ENCODE measurements at places on chromosomes 11 and 22.

- DNase-seq = no peak
These were observed 181.6 kb upstream of the POU2AF2 start for GRCh38 chr11:111063726-111064517.

GRCh38 chr11:94602430-94603372 lies 35.5 kb downstream of the PIWIL4 start:
- no peak for DNase-seq

DNA sequence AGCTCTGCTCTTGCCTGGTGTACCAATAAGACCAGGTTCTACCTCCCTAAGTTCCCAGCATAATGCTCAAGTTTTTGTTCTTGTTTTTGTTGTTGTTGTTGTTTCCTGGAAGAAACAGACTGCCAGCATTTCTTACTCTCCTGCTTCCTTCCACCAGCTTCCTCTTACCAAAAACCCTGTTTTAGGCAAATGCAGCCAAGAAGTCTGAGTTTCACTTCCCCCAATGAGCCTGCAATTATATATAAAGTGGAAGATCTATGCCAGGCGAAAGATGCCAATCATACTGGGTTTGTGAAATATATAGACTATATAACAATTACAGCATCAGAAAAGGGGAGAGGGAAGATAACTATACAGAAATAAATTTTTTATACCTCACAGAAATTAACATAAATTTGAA lies 931.5 kb upstream of the FAT3 start:
- DNase-seq = no peak

- no peak for DNase-seq
These were observed 626 bp downstream of the TRIM22 start for GRCh38 chr11:5690216-5690615.

- DNase-seq = no peak
These were observed 81.8 kb downstream of the DGCR2 start for GRCh38 chr22:19040391-19040861.

GRCh38 chr11:29019960-29020683 lies 911.9 kb downstream of the METTL15 start:
- no peak for DNase-seq

DNA sequence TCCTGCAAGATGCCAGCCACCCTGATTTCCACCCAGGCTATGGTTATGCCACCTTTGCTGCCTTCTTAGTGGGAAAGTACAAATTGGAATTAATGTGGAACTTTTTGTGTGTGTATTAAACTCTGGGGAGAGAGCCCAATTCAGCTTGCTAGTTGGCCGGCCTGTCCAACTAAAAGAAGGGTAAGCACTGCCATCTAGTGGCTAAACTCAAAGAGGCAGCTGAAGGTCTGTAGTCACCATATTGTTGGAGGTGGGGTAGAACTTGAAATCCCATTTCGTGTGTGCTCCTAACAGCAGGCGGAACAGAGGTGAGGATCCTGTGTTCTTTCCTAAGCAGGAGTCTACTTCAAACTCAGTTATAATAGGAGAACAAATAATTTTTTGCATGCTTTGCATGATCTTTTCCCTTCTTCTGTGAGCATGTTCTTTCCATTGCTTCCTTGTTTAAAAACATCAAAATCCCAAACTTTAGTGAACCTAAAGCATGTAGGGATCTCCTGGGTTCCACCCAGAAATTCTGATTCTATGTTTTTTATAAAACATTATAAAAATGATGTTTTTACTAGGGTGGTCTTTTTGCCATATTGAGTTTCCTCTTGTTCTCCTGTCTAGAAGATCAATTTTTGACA lies 138.8 kb upstream of the SORL1-AS1 start:
- DNase-seq = peak; percentile 82

DNA sequence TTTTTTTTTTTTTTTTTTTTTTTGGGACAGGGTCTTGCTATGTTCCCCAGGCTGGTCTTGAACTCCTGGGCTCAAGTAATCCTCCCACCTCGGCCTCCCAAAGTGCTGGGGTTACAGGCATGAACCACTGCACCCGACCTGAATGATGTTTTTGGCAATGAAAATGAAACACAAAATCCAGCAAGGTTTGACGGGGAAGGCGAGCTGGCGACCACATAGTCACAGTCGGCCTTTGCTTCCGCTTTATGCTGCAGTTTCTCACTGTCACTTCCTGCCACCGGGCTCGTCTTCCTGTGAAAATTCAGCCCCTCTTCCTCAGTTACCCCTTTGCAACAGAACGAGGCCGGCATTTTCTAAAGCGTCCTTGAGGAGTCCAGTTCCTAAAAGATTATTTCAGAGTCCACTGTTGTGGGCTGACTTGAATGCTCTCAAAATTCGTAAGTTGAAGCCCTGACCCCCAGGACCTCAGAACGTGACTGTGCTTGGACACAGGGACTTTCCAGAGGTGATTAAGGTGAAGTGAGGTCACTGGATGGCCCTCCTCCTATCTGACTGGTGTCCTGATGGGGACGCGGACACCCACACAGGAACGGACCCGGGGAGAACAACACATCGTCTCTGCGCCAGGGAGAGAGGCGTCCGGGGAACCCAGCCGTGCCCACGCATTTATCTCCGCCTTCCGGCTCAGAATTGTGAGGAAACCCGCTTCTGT lies 2.9 kb upstream of the BID start:
- DNase-seq = no peak

DNA sequence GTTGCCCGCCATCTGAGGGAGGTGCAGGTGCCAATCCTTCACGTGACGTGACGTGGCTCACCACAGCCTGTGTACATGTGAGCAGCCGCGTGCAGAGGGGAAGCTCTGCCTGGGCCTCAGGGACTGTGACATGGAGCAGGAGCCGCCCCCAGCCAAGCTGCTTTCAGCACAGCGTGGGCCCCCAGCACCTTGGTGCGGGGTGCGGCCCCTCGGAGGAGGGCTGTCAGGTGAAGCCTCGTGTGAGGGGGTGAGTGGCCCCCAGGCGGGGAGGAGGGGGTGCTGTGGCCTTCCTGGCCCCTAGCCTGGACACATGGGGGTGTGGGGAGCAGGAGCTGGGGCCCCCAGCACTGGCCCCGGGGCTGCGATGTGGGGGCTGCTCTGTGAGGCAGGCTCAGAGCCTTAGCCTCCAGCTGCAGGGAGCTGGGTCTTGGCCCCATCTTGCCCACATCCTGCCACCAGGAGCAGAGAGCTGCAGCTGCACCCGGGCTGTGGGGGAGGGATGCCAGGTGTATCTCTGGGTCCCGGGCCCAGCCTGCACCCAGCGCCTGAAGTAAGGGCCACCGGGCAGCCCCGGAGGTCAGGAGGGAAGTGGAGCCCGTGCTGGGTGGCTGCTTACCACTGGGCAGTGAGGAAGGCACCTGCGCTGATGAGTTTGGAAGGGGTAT lies at the start of gene ADORA2A:
ADORA2A (plus strand) TSS at position 100 of the 665 bp plus-strand sequence. CDS start 5,806 bp downstream, outside the sequence.
- DNase-seq = no peak

- peak; percentile 37 for DNase-seq
These were observed at the start of gene STX3 for GRCh38 chr11:59754859-59755700. TSS of gene STX3 (plus strand) at chr11:59755376. CDS start at chr11:59755606, 230 bp downstream.

- no peak for DNase-seq
These were observed 3.3 kb upstream of the TRIM29 start for GRCh38 chr11:120141113-120141767.

- DNase-seq = peak; percentile 9
These were observed 23.2 kb downstream of the CAPN1 start for GRCh38 chr11:65204646-65205601.

- DNase-seq = no peak
These were observed 528 bp downstream of the FIBP start for GRCh38 chr11:65887723-65888162.

DNA sequence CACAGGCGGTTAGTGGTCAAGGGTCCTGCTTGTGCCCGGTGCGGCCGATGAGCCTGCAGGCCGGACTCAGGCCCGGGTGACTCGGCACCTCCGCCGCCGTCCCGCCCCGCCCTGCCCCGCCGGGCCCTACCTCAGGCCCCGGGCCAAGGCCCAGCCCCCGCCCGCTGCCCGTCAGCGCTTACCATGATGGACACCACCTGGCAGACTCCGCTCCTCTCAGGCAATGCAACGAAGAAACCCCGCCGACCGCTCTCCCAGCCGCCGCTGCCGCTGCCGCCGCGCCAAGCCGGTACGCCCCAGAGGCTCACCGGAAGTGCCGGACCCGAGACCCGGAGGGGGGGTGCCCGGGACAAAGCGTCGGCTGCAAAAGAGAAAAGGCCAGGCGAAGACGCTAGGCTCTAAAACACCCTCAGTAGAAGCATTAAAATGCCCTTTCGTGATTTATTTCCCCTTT lies at the start of gene UFD1:
UFD1 (minus strand) TSS at position 293 of the 454 bp plus-strand sequence; CDS start at position 185, 108 bp downstream.
- peak; percentile 95 for DNase-seq

DNA sequence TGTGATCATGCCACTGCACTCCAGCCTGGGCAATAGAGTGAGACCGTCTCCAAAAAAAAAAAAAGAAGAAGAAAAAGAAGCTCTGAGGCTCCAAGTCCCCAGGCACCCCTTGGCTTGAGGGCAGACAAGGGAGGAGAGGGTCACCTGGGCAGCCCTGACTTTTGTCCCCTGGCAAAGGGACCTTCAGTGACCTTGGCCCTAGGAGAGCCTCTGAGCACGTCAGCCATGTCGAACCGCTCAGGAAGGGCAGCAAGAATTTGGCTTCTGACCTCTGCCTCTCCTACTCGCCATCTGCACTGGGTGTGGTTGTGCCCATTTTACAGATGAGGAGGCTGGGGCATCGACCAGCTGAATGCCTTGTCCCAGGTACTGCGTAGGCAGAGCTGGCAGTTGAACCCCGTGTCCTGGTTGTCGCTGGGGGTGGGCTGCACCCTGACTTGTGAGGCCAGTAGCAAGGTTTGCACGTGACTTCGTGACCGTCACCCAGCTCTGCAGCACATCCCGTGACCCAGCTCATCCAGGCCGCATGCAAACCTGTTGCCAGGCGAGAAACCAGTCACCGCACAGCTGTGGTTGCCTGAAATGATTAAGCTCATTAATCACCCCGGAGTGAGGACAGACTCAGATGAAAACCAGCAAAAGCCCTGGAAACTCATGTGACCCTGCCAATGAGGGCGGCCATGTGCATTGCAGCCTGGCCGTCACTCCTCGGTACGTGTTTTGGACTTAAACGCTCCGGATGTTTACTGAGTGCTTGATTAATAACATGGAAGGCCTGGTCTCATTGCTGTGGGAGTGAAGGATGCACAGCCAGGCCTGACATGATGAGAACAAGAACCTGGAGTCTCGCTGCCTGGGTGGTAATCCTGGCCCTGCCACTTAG lies 47.7 kb upstream of the PPP6R3 start:
- DNase-seq = no peak

DNA sequence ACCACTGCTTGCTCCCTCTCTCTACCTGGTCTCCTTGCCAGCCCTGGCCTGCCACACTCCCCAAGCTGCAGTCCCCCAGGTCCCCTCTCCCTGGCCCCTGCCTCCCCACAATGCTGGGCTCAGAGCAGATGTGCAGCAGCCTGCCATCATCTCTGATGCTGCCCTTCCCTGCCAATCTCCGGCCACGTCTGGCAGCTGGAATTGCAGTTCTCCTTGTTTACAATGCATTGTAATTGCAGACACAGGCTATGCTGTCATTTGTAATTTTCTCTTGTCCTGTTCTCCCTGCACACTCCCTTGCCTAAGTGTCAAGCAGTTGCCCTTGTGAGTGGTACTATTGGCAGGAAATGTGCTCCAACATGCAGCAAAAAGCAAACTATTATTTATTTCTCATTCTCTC lies 222.3 kb downstream of the NTM start:
- DNase-seq = no peak

DNA sequence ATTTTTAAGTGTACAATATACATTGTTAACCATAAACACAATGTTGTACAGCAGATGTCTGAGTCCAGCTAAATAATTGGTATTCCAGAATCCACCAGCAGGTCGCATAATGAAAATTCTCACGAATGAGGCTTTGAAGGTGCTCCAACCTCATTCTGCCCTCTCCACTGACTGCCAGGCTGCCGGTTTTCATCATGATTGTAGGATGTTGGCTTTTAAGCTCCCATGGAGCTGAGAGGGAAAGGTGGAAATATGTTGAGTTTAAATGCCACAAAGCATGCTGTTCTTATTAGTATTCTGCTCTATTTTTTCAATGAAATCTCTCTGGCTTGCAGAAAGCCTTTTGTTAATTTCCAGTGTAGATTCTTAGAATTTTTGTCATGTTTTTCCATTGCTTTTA lies 337.2 kb upstream of the DDI1 start:
- DNase-seq = no peak

DNA sequence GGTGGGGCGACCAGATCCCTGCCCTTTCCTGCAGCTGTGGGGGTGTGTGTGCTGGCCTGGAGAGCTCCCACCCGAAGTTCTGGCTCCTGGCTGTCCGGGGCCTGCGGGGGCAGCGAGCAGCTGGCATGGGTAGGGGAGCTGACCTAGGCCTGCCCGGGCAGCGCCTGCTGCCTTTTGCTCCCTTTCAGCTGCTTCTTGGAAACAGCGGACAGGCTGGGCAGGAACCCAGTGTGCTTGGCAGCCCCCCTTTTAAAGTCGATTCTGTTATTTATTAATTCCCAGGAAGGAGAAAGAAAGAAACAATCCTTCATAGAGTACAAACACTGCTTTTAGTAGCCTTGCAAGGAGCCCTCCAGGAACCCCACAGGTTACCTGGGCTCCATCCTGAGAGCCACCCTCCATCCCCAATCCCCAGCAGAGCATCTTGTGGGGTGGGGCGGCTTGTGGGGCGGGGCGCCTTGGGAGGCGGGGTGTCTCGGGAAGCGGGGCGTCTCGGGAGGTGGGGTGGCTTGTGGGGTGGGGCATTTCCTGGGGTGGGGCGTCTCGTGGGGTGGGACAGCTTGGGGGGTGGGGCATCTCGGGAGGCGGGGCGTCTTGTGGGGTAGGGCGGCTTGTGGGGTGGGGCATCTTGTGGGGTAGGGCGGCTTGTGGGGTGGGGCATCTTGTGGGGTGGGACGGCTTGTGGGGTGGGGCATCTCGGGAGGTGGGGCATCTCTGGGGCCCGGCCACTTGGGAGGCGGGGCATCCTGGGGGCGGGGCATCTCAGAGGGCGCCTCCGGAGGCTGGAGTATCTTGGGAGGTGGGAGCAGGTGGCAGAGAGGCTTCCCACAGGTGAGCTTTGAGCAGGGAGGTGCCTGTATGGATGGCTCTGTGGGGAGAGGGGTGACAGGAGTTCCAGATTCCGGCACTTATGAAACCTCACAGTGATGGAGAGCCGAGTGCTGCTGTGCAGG lies 7.0 kb downstream of the CD81 start:
- DNase-seq = no peak

DNA sequence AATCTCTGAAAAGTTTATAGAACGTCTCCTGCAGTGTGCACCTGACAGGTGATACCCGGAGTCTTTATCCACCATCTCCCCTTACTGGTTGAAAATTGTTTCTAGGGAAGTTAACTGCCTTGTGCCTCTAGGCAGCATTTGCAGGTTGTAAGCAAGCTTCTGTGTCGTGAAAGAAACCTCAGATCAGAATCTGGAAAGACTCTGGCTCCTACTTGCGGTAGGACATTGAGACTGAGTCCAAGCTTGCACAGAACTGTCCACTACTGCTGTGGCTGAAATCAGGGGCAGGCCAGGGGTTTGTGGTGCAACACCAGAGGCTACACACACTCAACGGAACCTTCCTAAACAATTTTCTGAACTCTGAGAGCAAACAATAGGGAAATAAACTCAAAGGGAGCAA lies 34.8 kb upstream of the MYOD1 start:
- no peak for DNase-seq

DNA sequence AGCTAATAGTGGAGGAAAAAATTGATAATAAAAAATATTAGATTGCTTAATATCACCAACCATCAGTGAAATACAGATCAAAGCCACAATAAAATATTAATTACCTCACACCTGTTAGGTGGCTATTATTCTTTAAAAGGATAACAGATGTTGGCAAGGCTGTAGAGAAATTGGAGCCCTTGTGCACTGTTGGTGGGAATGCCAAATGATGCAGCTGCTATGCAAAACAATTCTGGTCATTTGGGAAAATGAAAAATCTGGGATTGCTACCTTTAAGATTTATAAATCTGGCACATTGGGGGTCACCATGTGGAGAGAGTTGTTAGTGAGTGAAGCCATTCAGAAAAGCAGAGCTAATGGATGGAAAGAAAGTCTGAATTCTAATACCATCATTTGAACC lies 143.4 kb downstream of the FCHSD2 start:
- peak; percentile 5 for DNase-seq

Measured in NCI-H1092 treated with DMSO at 0.1 percent for 48 hours (cell line).